Sigmoid colon (tissue), 7 donors: ENCODE measurements at places on chromosomes 4 and X. TPM values are rescaled to one million over a fixed set of nuclear protein-coding genes. Genes with fewer than 3 reads are reported as not detected.

The GATA1 gene
- not detected for total RNA-seq

The DGKK gene
- total RNA-seq: not detected

DNA sequence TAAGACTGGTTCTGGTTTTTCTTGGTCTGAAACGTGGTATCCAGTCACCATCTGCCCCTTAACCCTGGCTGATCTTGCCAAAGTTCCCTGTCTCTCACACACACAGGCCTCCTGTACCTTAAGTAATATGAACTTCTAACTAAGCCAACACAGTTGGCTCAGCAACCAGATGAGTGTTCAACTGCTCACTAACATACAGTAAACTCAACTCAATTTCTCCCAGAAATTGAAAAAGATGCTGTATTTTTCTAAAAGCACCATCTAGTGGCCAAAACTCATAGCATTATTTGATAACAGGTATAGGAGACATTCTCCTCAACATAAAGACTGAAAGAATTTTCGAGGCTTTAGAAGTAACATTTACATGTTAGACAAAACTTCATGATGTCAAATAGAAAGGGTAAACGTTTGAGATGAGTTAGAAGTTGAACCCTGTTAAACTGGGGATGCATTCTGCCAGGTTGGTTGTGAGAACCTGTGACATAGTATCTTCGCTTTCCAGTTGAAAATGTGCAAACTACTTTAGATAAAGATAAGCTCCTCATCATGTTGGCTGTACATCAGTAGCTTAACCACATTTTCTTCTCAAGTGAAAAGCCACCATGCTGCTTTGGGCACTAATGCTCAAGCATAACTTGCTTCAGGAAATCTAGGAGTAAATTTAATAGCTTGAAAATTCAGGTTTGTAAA lies 31.2 kb downstream of the CCNI start:
- DNase-seq: no peak

GRCh38 chrX:153772316-153773217 lies 8.3 kb upstream of the SRPK3 start:
- DNase-seq: no peak

DNA sequence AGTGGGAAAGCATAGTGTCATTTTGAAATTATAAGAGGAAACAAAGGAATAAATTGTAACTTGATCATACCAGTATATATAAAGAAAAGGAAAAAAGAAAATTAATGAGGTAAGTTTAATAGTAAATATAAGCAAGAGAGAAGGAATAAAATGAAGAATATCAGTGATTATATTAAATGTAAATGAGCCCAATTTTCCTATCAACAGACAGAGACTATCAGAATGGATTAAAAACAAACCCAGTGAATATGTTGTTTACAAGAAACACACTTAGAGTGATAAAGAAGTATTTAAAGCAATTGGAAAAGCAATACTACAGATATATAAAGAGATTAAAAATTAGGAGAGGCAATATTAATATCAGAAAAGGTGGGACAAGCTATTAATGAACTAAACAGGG lies 28.8 kb upstream of the RHOH start:
- no peak for DNase-seq

- DNase-seq: no peak
These were observed 85.1 kb upstream of the UCP1 start for GRCh38 chr4:140653718-140654494.

DNA sequence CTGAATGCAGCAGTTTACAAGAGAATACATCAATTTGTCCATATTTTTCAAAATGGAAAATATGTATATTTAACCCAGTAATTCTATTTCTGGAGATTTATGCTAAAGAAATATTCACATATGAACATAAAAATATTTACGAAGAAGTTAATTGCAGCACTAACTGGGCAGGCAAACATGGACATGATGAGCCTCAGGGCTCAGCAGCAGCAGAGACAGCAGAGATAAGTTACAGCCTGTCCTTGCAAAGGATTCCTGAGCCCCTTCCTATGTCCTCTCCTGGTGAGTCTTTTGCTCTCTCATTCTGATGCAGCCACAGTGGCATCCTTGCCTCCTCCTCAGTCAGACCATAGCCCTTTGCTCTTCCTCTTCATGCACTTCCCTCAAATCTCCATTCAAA lies 680.6 kb upstream of the CPEB2 start:
- DNase-seq: no peak
